ENCODE measurements at places on chromosomes 7 and 10. TPM values are rescaled to one million over a fixed set of nuclear protein-coding genes. Genes with fewer than 3 reads are reported as not detected.

Gene TOMM7
- 365 TPM for polyA plus RNA-seq

Gene TAS2R41
- not detected for polyA plus RNA-seq

Gene ACBD7
- polyA plus RNA-seq = not detected

Gene SEMA4G
- 3.2 TPM for polyA plus RNA-seq

Gene AQP1
- 216 TPM for polyA plus RNA-seq

Gene SEC61A2
- polyA plus RNA-seq = 11.7 TPM

Data from right cardiac atrium (tissue), 5 donors.